ENCODE measurements at places on chromosomes 13 and 19. TPM values are rescaled to one million over a fixed set of nuclear protein-coding genes. Genes with fewer than 3 reads are reported as not detected.

Gene ZFR2
- total RNA-seq, result 7.1 TPM

Gene ZNF579
- 3.6 TPM for total RNA-seq

Gene SRRM5
- total RNA-seq, result not detected

Gene TMEM255B
- 4.9 TPM for total RNA-seq

Gene CHST8
- 3.8 TPM for total RNA-seq

Gene CYP4F8
- not detected for total RNA-seq

Gene USHBP1
- 5.5 TPM for total RNA-seq

Gene KLK3
- total RNA-seq, result not detected

Gene ZNF587B
- total RNA-seq, result 30.3 TPM

Gene ADGRE2
- 0.49 TPM for total RNA-seq

Gene SERPINE3
- total RNA-seq, result 9.9 TPM

Gene PIN1
- total RNA-seq, result 77.9 TPM

Gene PLVAP
- 34.9 TPM for total RNA-seq

Gene KLF1
- 2.1 TPM for total RNA-seq

Gene UHRF1
- total RNA-seq, result 28.5 TPM

Gene PEG3
- 79.8 TPM for total RNA-seq

Gene IZUMO4
- total RNA-seq, result 2.6 TPM

Gene MAMSTR
- total RNA-seq, result 4.2 TPM

Gene THSD1
- 15.7 TPM for total RNA-seq

Gene ERICH6B
- not detected for total RNA-seq

Gene MEF2B
- 0.33 TPM for total RNA-seq

Gene FBN3
- total RNA-seq, result 9.1 TPM

Gene OR7D2
- not detected for total RNA-seq

Gene CYP2F1
- total RNA-seq, result 0.77 TPM

Gene CDC42EP5
- total RNA-seq, result 16.4 TPM

Gene OLFM2
- total RNA-seq, result 88.7 TPM

Gene PABPC3
- 0.16 TPM for total RNA-seq

Gene FAM124A
- total RNA-seq, result 16.2 TPM

Gene TINCR
- total RNA-seq, result 4.8 TPM

Gene ACTN4
- 293 TPM for total RNA-seq

Gene CD177
- 4.5 TPM for total RNA-seq

Gene PRSS57
- not detected for total RNA-seq

Gene FCHO1
- total RNA-seq, result 5.9 TPM

Gene GRIK5
- total RNA-seq, result 21.4 TPM

Gene CABP5
- 43.1 TPM for total RNA-seq

Gene SLITRK6
- total RNA-seq, result 17.6 TPM

Gene KLK8
- not detected for total RNA-seq

Gene MYDGF
- total RNA-seq, result 31.3 TPM

Gene ZNF613
- total RNA-seq, result 9.1 TPM
